Fibroblast of skin of abdomen (primary cell): ENCODE measurements at places on chromosomes 4 and X.
A peak's percentile ranks its signal among the peaks of the same experiment; 100 is the strongest.

DNA sequence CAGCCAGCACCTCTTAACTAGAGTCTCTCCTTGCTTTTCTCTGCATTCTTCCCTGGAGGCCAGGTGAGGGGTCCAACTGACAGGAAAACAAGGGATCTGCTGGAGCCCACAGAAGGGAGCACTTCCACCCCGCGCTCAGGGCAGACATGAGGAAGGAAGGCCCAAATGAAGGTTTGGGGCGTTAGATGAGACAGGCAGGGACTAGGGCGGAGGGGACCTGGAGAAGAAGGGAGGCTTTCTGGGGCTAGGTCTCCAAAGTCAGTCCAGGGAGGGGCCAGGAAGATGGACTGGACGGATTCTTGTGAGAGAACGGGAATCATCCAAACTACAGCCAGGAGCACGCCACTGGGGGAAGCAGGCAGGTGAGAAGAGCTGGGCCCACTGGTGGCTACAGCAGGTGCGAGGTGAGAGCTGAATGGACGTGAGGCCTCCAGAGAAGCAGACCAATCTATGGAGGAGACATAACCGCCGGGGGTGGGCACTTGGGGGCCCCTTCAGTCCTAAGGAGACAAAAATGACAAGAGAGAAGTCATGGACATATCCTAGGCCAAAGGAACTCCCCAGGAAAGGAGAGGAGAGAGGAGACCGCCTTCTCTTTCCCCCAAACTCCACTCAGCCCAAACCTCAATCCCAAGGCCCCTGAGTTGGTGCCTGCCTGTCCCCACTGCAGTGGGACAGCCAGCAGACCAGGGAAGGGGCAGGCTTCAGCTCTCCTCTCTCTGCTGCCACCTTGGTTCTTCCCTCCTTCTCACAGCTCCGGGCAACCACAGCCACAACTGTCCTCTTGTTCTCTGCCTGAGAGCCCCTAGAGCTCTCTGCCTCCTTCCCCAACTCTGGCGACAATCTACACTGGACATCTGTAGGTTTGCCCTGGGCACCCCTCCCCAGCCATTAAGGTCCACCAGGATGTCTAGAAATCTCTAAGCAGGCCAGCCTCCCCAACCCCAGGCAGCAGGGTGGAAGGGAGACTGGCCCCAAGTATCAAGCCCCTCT, 7.0 kb downstream of the APLN start:
- no peak for DNase-seq

GRCh38 chr4:121989715-121990114, 37.9 kb upstream of the TRPC3 start:
- DNase-seq, result peak; percentile 21

DNA sequence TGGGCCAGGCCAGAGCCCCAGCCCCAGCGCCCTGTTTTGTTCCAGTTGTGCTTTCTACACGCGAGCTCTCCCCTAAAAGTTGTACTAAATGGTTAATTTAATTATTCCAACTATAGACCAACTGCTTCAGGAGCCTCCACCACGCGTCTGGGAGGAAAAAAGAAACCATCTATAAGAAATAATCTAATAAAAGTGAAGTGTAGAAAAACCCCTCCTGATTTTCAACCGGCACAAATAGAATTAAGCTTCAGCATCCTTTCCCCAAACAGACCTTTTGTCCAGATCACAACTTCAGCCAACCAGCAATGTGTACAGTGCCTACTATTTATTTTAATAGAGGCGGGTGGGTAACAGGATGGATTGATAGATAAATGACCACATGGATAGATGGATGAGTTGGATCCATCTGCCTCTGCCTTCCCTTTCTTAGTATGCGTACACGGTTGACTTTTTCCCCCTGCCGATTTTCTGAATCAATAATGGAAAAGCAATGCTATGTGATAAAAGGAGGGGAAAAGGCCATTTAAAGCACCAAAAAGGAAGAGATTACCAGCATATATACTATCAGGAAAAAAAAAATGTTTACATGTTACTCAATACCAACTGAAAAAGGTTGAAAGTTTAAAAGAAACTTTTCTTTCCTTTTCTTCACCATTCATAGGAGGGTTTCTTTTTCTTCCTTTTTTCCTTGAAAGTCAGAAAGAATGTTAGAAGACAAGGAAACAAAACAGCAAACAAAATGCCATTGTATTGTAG, 3.7 kb upstream of the PHOX2B start:
- no peak for DNase-seq

DNA sequence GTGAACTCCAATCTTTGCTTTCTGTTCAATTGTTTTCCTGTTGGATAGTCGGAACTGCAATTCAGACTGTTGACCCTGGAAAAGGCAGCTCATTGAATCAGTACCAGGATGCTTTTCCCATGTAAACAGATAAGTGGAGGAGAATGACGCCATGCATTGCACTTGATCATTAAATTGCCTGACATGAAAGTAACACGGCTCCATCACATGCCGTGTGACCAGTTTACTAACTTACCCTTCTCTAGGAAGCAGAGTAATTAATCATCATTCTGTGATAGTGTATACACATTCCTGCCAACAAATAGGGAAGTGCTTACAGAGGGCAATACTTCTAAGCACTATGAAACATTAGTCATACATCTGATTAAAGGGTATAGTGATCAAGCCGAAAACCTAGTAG, 101.4 kb downstream of the PPARGC1A start:
- DNase-seq, result no peak

- peak; percentile 98 for DNase-seq
Measured at GRCh38 chrX:45710081-45710801, 509.6 kb upstream of the DIPK2B start.

DNA sequence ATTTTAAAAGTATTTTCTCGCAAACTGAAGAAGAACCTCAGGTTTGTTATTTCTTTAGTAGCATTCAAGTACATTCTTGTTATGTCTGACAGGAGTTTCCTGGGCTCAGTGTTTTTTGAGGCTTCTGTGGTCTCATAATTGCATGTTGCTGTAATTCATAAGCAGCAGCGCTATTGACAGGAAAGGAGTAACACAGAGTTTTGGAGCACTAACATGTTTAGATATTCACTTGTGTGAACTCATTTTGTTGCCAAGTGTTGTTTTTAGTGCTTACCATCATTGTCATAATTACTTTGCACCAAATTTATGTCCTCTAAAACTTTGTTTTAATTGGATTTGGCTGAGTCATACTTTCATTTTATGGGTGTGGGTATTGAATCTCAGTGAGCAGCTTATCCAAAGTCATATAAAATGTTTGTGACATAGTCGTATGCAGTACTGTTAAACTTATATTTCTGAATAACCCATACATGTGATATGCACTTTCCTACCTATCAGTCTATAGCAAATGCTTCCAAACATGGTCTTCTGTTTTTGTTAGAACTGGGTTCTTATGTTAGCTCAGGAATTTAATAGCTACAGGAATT, 358.7 kb upstream of the CTSO start:
- peak; percentile 45 for DNase-seq

DNA sequence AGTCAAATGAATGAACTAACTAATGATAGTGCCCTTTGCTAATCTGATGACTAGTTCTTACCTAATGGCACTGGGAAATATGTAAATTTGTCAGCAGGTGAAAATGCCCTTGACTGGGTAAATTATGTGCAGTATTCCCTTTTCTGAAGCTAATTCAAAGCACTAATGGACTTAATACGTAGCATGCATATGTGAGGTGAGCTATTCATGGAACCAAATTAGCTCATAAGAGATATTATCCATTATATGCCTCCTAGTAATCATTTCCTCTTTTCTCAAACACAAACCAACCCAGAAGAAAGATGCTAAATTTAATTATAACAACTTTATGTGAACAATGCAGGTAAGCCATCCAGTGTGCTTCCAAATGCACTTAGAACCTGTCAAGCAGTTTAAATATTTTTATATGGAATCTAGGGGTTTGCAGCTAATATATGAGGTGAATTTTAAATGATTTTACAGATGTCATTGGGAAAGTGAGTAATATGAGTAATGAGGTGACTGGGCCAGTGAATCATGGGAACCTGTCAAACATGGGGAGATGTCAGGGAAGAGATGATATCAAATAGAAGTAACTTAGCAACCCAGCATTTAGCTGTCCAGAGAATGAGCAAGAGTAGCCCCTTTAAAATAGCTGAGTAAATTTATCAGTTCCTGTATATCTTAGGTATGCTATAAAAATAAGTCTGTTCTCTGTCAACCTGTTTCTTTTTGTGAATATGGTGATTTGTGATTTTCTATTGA, 315.0 kb downstream of the AFF2 start:
- DNase-seq, result peak; percentile 46

GRCh38 chr4:6701371-6701770, 7.7 kb downstream of the S100P start:
- DNase-seq, result no peak

- no peak for DNase-seq
Measured at GRCh38 chr4:152705903-152706302, 26.1 kb upstream of the TMEM154 start.

- DNase-seq, result no peak
Measured at GRCh38 chrX:53291596-53291995, 10.2 kb upstream of the IQSEC2 start.

- no peak for DNase-seq
Measured at GRCh38 chr4:18454349-18454748, 432.8 kb upstream of the LCORL start.

DNA sequence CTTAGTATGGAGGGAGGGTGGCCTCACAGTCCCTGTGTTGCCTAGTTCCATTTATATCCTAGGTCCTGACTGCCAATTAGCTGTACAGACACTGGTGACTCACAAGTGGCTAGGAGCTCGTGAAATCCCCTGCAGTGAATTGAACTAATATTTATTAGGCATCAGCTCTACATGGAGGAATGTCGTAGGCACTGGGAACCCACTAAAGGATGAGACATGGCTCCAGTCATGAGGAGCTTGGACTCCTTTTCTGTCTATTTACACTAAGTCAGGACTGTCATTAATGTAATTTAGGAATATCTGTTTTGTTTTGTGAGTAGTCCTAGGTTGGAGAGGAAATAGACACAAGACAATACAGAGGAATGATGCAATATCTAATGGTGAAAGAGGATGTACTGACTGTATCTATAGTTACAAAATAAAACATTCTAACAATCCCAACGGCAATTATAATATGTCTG, 67.7 kb downstream of the MID1IP1 start:
- peak; percentile 70 for DNase-seq

DNA sequence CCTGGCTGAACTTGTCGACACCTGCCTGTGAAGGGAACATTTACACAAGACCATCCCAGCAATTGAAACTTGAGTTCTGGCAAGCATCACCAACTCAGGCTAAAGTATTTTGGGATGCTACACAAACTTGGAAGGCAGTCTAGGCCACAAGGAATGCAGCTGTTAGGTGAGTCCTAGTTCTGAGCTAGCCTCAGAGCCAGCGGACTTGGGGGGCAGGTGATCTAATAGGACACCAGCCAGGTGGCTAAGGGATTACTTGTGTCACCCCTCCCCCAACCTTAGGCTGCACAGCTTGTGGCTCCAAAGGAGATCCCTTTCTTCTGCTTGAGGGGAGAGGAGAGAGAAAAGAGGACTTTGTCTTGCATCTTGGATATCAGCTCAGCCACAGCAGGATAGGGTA, 62.3 kb upstream of the DKK2 start:
- DNase-seq, result no peak

DNA sequence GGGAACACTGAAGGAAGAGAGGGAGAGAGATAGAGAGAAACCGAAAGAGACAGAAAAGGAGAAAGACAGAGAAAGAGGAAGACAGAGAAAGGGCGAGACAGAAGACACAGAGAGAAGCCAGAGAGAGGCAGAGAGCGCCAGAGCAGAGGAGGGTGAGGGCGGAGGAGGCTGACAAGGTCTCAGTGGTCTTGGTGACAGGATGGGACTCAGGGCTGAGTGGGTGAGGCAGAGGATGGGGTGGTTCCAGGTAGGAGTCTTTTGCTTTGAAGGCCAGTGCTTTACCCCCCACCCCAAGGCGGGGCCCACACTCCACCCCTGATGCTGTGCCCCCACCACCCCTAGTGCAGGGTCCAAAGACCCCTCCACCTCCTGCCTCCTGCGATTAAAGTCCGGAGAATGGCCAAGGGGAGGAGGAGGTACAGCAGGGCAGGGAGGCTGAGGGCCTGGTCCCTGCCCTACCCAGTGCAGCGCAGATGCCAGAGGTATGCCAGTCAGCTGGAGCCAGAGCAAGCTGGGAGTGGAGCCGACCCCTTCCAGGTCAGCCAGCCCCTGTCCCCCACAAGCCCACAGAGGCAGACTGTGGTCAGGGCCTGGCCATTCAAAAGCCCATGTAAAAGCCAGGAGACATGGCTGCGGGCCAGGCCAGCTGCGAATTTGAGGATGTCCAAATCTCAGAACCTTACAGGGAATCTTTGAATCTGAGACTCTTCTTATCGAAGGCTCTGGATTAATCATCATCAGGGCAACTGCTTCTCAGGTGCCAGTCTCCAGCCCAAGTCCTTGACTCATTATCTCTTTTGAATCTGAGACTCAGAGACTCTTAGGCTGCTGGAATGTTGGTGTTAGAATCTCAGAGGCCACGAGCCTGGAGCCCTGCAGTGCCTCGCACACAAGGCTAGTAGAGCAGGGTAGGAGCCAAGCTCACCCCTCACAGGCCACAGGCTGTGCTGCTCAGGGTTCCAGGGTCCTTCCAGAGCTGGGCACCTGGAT, 758 bp downstream of the IQSEC2 start:
- peak; percentile 27 for DNase-seq

DNA sequence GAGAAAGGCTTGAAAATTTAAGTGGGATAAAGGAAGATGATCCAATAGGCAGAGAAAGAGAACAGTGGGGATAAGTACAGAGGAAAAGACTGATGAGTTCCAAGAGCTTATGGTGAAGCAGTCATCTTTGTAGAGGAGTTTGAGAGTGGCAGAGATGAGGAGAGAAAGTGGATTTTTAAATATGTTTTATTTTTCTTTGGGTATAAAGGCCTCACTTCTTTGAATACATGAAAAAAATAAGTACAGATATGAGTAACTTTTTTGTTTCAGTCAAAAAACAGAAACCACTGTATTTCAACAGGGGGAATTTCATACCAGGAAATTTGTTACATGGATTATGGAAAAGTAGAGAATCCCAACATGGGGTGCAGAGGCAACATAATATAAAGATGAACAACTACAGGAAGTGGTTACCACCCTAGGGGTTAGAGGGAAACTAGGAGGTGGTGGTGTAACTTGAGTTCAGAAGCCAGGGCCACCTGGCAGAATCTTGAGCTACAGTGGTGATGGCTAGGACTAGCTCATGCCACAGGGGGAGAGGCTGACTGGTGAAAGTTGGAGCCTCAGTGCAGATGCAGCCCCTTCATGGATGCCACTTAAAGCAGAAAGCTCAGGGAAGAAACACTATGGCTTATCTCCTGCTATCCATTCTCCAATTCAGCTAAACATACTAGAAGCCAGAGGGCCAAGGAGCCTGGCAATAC, 3.4 kb upstream of the CYBB start:
- no peak for DNase-seq

- DNase-seq, result no peak
Measured at GRCh38 chrX:98380556-98380955, 1496.8 kb downstream of the RPA4 start.

GRCh38 chr4:88697588-88698329, at the start of gene NAP1L5:
Gene NAP1L5 (minus strand): TSS chr4:88697829. CDS start chr4:88697754, 75 bp downstream.
- peak; percentile 72 for DNase-seq

DNA sequence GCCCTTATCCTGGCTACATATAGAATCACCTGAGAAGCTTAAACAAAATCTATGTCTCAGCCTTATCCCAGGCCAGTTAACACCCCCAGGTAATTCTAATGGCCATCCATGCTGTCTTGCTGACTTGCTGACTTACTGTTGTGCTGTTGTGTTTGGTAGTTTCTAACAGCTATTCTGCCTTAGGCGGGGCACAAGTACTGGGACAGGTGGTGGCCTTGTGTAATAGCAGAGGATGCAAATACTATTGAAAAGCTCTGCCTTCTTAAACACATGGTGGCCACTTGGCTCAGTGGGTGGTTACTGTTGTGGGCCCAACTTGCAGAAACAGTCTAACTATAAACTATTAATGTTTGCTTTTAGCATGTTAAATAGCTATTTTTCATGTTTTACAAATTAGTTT, 56.2 kb downstream of the CDS1 start:
- no peak for DNase-seq
